ENCODE measurements at places on chromosomes 4 and X. TPM values are rescaled to one million over a fixed set of nuclear protein-coding genes. Genes with fewer than 3 reads are reported as not detected.

The AREG gene
- total RNA-seq: 0.32 TPM

The BEX1 gene
- total RNA-seq: not detected

- no peak for DNase-seq
Measured at GRCh38 chr4:52552778-52553177, 106.3 kb downstream of the USP46 start.

DNA sequence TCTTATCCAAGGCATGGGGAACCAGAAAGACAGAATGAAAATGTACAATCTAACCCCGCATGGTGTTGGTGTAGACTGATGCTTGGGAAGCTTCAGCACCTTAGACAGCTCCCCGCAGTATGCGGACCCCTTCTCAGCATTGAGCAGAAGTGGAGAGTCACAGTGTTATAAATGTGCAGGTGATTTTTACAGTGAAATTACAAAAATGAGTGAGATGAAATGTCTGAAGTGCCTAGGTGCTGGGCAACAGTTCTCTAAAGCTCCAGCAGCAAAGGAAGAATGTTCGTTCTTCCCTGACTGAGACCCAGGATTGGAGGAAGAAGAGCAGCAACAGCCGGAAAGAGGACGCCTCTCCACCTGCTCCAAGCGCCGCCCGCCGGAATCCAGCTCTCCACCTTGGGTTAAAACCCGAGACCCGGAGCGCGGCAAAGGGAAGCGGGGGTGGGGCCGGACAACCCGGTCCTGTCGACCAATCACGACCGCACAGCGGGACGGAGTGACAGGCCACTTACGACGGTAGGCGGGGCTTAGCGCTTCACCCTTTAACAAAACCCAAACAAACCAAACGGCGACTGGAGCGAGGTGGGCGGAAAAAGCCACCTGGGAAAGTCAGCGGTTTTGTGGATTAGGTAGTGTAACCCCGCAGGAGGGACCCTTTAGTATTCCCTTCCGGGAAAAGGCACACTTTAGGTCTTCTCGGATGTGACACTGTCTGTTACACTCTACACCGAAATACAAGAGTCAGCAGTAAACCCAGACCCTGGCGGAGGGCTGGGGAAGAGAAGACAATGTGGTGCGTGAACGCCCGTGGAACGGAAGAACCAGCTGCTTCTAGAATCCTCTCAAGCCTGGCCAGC lies at the start of gene GLRA3:
GLRA3 (minus strand) TSS at position 403 of the 857 bp plus-strand sequence. CDS start 436 bp downstream, outside the sequence.
- no peak for DNase-seq

GRCh38 chr4:15295421-15296162 lies 132.2 kb upstream of the C1QTNF7 start:
- DNase-seq: no peak

GRCh38 chrX:40383969-40384368 lies 196.8 kb upstream of the ATP6AP2 start:
- no peak for DNase-seq
